ENCODE measurements at places on chromosomes 1 and 21.

GRCh38 chr1:118254001-118254400 lies 69.0 kb upstream of the SPAG17 start:
- no peak for DNase-seq

- no peak for DNase-seq
Measured at GRCh38 chr1:117981455-117982192, 52.1 kb downstream of the WDR3 start.

DNA sequence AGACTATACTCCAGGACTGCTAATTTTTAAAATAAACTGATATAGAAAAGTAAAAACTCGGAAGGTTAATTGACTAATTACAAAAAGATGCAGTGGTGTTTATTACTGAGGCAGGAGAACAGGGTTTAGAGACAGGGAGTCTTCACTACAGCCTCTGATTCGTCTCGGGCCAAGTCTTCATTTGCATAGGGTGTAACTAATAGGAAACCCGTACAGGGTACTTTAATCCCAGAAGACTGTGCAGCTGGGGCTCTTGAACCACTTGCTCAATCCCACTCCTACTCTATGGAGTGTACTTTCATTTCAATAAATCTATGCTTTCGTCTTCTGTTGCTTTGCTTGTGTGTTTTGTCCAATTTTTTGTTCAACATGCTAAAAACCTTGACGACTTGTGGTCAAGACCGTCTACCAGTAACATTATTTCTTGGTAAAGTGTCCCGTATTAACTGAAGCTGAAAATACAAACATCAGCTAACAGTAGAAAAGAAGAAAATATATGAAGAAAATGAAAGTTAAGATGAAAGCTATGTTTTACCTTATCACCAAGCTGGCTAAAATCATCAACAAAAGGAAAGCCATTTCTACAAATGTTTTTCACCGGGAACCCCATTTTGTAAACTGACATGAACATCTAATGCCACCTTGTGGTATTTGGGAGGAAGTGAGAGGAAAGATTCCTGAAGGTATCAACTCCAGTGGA lies 8.0 kb downstream of the SDHB start:
- no peak for DNase-seq

GRCh38 chr1:94919241-94920030 lies 7.5 kb downstream of the CNN3 start:
- no peak for DNase-seq

- DNase-seq = no peak
Measured at GRCh38 chr1:50858761-50859160, 101.3 kb downstream of the FAF1 start.

DNA sequence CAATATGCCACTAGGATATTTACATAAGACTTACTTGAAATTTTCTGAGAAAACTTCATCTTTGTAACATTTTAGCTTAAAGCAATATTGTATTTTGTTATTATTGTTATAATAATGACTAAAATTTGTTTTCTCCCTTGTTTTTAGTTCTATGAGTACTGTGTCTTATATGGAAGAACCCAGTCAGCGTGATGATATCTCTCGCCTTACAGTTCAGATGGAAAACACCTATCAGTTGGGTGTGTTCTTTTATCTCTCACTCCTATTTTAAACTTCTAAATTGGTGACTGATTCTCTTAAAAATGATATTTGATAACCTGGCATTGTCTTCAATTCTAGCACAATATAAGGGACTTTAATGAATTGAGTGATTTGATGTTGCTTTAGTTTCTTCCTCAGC lies 18.0 kb downstream of the DYNLT5 start:
- DNase-seq = no peak

DNA sequence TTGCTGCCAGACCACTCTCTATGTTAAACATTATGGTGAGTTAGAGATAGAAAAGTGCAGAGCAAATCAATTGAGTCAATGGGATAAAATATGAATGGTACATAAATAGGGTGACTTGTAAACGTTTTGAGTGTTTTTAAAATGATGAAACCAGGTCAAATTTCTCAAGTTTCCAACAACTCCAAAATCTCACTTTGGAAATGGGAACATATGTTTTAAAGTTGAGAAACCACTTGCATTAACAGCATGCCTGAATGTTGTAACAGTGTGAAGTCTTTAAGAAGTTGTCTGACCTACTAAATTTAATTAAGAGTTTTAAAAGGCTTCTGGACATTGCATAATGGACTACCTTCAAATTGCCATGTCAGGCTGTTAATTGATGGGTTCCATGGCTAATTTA lies 33.6 kb upstream of the RAVER2 start:
- DNase-seq = no peak

GRCh38 chr1:28160782-28161266 lies 15.7 kb downstream of the PTAFR start:
- DNase-seq = no peak

DNA sequence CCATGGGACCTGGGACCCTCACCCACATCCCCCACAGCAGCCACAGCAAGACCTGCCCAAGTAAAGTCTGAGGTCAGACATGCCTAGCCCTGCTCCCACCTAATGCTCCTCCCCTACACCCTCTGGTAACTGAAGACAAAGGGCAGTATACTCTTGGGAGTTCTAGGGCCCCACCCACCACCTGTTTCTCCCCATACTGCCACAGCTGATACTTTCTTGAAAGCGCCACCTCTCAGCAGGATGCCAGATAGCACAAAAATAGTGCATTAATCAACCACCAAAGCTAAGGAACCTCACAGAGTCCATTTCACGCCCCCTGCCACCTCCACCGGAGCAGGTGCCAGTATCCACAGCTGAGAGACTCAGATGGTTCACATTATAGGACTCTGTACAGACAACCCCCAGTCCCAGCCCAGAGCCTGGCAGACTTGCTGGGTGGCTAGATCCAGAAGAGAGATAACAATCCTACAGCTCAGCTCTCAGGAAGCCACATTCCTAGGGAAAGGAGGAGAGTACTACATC lies 238.1 kb downstream of the LRRC40 start:
- DNase-seq = no peak

GRCh38 chr1:10103193-10103592 lies 70.4 kb downstream of the UBE4B start:
- DNase-seq = no peak

DNA sequence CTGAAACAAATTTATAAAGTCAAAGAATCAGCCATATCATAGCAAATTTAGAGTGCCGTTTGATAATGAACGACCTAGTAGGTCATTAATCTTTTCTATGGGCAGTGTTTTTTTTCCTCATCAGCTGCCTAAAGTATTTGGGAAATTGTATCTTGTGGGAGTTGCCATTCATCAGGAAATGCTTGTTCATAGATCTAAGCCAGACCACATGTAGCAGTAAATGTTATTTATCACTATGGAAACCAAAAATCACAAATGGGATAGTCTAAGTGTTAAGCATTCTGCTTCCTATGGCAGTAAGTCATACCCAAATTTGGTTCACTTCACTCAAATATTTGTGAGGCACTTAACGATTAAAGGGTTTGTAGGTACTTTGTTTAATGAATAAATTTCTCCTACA lies 52.9 kb downstream of the LRRC8D start:
- DNase-seq = no peak

GRCh38 chr1:108556066-108556465 lies 3.8 kb upstream of the EEIG2 start:
- no peak for DNase-seq

DNA sequence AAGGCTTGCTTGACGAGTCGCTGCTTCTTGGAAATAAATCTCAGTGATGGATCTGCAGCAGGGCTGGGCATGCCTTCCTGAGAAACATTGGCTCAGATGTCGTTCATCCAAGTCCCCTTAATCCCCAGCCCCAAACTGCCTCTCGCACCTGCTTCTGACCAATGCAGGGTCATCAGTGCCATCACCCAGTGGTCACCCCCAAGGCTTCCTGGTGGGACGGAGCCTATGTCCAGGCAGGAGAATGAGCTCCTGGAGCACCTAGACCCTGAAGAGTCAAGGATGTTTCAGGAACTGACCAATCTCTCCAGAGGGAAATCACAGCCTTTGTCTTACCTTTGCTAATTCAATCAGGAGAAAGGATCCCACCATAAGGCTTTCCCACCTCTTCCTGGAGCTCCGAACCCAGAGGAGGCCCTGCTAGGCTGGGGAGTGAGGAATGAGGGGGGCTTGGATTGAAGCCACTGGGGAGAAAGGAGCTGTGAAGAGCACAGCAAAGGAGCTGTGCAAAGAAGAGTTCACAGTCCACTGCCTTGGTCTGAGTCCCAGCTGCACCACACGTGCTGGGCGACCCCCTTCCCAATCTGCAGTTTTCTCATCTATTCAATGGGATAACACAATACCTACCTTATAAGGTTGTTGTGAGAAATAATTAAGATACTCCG lies 416.1 kb downstream of the NPHP4 start:
- no peak for DNase-seq

DNA sequence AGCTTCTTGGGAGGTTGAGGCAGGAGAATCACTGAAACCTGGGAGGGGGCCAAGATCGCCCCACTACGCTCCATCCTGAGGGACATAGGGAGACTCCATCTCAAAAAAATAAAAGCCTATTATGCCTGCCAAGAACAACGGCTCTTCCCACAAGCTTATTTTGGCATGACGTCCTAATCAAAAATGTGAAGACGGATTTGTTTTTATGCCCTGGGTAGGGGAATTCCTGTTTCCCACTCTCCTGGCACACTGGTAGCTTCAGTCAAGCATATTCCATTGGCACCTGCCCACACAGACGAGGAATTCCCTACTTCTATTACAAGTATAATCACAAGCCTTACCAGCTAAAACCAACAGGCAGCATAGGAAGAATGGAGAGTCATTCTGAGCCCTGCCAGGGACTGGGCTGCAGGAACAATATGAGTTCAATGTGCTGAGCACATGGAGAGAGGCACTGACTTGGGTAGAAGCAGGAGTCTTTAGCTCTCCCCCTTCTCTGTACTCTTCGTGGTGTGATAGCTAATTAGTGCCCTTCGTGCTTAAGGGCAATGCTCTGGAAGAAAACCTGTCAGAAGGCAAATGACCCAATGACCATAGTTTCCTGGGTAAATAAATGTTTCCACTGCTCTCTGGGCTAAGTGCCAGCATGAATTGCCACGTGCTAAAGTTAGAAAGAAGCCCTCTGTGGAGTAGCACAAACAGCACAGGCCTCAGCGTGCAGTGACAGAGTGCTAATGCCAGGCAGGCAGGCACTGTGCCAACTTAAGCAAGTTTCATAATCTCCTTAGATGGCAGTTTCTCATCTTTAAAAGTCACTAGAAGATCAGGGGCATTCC lies 16.8 kb downstream of the TNFSF4 start:
- peak; percentile 54 for DNase-seq

GRCh38 chr1:26994787-26995517 lies 1.5 kb downstream of the TRNP1 start:
- DNase-seq = no peak

GRCh38 chr1:57404884-57405283 lies 19.0 kb downstream of the DAB1 start:
- DNase-seq = no peak

DNA sequence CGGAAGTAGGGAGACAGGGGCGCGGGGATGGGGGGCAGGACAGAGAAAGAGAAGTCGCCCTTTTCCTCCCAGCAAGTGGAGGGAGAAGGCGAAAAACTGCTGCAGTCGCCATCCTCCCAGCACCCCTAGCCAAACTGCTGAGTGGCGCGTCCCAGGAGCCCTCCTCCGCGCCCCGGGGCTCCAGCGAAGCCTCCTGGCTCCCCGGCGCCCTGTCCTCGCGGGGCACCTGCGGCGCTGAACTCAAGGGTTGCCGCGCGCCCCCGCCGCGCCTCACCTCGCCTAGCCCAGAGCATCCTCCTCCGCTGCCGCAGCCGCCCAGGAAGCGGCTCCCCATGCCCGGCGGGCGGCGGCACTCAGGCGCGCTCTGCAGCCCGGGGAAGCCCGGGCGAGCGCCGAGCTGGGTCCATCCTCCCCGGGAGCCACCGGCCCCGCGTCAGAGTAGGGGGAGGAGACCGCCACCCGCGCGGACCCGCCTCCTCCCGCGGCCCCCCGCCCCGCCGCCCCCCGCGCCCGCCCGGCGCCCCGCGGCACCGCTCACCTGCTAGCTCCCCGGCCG lies at the start of gene DAB1:
TSS of gene DAB1 (minus strand) at position 405 of the 556 bp plus-strand sequence. CDS start 133,030 bp downstream, outside the sequence.
- DNase-seq = no peak

- DNase-seq = no peak
Measured at GRCh38 chr1:97721221-97721620, 199.6 kb downstream of the DPYD start.

- no peak for DNase-seq
Measured at GRCh38 chr1:78830321-78830720, 176.2 kb downstream of the ADGRL4 start.

DNA sequence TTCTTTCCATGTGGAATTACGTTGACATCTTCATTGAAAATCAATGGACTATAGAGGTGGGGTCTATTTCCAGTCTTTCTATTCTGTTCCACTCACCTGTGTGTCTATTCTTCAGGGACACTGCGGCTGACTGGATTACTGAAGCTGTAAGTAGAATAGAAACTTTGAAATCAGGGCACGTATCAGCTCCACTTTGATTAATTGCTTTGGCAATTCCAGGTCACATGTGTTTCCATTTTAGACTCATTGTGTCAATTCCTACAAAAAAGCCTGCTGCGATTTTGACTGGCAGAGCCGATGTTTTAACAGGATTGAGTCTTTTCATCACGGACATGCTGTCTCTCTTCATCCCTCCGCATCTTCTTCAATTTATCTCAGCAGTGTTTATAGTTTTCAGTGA lies 20.9 kb upstream of the RNF223 start:
- DNase-seq = no peak

DNA sequence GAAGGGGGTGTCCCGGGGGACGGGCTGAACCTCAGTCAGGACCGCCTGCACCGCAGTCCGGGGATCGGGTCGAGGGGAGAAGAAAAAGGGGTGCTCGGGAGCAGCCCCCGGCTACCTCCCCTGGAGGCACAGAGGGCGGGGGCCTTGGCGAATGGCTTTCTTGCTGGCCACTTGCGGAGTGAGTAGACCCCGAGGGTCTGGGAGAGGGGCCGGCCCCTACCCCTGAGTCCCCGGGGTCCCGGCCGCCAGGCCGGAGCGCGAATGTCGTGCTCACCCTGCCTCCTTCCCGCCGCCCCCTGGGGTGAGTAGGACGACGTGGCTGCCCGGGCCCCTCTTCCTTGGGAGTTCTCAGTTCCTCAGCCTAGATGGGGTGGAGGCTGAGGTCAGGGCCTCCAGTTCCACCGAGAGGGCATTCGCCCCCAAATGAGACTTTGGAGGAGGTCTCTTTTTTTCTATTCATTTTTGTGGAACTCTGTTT lies 113.0 kb downstream of the OSBPL9 start:
- DNase-seq = no peak

- DNase-seq = no peak
Measured at GRCh38 chr1:27368869-27369582, 2.3 kb upstream of the MAP3K6 start.
